Activated naive CD4-positive, alpha-beta T cell treated with anti-CD3 and anti-CD28 coated beads, Interleukin-2, amount 10 ng/mL, durations not matched to agents 7 days and 5 days (primary cell): ENCODE measurements at places on chromosomes 12 and 14.

- DNase-seq: no peak
Observed at GRCh38 chr12:109588461-109589239, 15.1 kb downstream of the MVK start.

DNA sequence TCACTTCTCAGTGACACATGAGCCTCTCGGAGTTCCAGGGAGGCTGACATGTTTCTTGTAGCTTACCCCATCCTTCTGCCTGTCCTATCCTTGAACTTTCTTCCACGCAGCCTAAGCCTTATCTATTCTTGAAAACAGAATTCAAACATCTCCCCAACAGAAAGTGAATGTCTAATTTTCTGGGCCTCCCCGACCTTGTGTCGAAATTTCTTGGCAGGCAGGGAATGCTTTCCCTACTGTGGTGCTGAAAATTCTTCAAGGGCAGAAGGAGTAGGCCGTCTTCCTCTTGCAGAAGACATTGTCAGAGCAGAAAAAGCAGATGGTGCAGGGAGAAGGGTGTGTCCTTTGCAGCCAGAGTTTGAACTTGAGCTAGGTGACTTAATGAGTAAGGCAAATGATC, 63.0 kb upstream of the TCL1B start:
- DNase-seq: no peak

GRCh38 chr12:83793616-83794015, 1106.9 kb downstream of the TMTC2 start:
- DNase-seq: no peak

DNA sequence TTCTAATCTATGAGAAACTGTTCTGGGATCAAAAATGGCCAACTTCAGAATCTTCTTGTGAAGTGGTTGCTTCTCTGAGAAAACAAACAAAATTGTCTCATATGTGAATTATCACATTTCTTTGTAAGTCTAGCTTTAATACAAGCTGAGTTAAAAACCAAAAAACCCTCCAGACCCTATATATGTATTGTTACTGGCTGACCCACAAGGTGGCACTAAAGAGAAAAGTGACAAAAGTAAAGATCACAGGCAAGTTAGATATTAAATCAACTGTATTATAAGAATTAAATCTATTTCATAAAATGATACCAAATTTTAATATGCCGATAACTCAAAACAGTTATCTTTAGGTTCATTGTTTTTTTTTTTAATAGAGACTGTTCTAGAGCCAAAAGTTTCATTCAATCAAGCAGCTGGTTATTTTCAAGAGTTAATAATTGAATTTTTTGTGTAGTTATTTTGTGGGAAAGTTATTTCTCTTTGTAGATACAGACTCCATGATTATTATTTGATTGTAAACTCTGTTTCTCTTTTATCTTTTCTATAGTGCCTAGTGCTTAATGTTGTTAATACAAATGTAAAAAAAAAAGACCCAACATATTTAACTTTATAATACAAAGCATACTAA, 7.5 kb upstream of the TRHDE start:
- DNase-seq: no peak

GRCh38 chr14:76927971-76928700, 100.4 kb downstream of the IRF2BPL start:
- DNase-seq: no peak

- no peak for DNase-seq
Observed at GRCh38 chr14:68264260-68264569, 444.6 kb downstream of the RAD51B start.

DNA sequence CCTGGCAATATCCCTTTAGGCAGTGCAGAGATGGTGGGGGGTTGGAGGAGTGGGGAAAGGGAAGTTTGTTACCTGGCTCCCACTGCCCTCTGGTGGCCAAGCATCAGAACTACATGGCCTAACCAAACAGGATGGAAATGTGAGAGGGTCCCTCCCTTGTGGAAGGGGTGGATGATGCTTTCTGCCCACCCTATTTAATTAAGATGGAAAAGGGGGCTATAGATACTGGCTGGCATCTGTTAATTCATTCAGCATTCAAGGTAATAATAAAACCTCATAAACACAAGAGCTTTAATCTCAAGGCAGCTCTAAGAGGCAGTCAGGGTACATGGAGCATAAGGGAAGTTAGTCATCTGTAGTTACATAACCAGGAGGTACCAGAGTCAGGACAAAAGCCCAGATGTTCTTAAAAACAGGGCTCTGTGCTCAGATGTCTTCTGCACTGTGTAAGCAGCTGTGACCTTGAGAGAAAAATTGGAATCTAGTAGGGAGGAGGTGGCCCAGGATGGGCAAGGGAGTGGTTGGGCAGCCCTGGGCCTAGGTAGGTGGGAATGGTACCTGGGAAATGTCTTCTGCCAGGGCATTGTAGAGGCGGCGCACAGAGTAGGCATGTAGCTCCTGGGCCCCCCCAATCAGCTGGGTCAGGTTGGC, 4.6 kb downstream of the AP1G2 start:
- peak; percentile 72 for DNase-seq

- no peak for DNase-seq
Observed at GRCh38 chr14:75477881-75478280, 44.4 kb upstream of the BATF start.

- no peak for DNase-seq
Observed at GRCh38 chr14:69358233-69358963, 39.7 kb downstream of the ERH start.

DNA sequence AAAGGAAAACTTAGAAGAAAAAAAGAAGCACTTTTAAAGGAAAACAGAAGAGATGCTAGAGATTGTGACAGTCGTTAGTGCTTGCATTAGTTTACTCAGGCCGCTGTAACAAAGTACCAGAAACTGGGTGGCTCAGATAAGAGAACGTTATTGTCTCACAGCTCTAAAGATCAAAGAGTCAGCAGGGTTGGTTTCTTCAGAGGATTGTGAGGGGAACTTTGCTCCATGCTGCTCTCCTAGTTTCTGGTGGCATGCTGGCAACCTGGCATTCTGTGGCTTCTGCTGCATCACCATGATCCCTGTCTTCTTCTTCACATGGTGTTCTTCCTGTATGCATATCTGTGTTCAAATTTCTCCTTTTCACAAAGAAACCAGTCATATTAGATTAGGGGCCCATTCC, 119.4 kb upstream of the PLEKHA5 start:
- DNase-seq: no peak

- DNase-seq: peak; percentile 71
Observed at GRCh38 chr12:68611094-68611805, 551 bp downstream of the RAP1B start.

DNA sequence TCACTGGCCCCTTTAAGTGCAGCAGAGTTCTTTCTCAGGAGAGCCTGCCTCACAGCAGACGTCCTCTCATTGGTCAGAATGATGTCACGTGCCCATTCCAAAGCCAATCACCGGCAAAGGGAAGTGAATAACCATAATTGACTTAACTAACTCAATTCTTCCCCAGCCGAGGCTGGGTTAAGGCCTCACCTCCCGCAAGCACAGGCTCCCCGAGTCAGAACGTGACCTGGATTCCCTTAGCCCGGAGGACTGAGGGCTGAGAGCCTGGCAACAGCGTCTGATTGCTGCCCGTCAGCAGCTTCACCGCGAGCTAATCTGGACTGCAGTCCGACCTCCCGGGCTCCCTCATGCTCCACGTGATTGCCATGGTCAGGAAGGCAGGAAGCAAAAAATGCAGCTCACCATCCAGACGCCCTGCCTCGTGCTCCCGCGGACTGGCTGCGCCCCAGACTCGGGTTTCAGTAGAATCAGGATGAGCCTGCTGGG, 92.1 kb upstream of the FZD10 start:
- no peak for DNase-seq

DNA sequence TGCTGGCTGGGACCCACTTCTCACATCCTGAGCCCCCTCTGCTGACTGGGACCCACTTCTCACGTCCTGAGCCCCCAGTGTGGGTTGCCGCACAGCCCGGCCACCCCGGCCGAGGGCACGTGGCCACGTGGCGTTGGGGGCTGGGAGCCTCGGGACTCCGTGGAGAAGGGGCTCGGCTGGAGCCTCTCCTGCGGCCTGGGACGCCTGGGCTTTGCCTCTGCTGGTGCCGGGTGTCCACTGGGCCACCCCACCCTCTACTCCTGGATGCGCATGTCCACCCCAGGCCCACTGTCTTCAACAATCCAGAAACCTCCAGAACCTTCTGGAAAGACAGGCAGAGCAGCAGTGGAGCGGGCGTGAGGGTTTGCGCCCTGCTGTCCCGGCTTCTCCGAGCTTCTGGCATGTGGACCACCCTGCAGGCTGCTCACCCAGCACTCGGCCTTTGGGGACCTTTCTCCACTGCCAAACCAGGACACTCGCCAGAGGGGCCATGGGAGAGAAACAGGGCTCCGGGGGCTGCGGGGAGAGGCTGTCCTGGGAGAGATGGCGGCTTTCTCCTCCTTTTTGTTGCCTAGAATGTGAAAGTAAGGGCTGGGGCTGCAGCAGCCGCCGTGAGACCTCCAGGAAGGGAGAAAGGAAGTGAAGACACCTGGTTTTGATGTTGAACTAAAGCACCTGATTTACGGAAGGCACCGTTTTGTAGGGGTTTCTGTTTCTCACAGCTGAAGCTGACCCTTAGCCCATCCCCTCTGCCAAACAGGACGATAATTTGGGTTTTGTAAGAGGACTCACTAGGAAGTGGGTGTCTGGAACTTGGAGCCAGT, 30.0 kb downstream of the NOC4L start:
- DNase-seq: no peak

DNA sequence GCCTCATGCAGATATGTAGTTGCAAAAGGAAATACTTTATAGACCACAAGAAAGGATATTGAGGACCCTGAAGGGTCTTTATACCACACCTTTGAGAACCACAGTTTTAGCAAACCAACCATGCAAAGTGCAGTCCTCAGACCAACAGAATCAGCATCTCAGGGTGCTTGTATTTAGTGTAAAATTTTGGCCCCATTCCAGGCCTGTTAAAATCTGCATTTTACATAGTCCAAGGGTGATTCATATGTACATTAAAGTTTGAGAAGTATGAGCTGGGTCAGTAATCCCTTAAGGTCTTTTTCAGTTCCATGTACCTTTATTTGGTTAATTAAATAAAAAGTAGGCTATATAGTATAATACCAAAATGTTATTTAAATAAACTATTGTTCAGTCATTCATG, 91.2 kb downstream of the WNK1 start:
- DNase-seq: no peak

DNA sequence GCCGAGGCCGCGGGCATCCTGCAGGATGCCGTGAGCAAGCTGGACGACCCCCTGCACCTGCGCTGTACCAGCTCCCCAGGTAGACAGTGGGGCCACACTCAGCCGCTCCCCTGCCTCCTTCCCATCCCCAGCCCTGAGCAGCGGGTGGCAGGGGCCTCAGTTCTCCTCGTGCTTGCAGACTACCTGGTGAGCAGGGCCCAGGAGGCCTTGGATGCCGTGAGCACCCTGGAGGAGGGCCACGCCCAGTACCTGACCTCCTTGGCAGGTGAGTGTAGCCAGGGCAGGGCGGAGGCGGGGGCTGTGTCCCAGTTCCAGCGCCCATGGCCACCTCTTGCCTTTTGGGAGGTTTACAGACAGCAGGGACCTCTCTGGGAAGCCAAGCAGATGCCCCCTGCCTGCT, 22.9 kb downstream of the HIP1R start:
- DNase-seq: no peak

- DNase-seq: no peak
Observed at GRCh38 chr12:53048780-53049401, 974 bp upstream of the TNS2 start.

GRCh38 chr12:21786041-21786531, 11.6 kb upstream of the KCNJ8 start:
- DNase-seq: no peak

GRCh38 chr12:75317784-75318183, 12.3 kb downstream of the CAPS2 start:
- no peak for DNase-seq

- DNase-seq: no peak
Observed at GRCh38 chr12:115351514-115352077, 667.6 kb upstream of the TBX3 start.

GRCh38 chr12:117900561-117900960, 68.2 kb downstream of the KSR2 start:
- DNase-seq: no peak

DNA sequence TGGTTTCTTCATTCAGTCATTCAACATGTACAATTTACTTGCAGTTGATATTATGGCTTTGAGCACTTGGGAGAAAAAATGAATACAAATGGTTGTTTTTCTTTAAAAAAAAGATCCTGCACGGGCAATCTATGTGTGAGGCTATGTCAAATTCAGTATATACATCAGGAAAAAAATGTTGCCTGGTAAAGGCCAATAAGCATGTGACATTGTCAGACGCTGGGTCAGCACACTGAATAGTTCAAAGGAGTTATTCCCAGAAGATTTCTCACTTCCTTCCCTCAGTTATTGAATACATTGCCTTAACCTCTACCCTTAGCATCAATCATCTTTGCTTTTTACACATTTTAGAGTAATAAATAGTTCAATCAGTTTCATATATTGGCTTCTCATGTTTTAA, 319.2 kb downstream of the NUAK1 start:
- DNase-seq: no peak
